T47D (cell line): ENCODE measurements at places on chromosomes 3 and 15.
A peak's percentile ranks its signal among the peaks of the same experiment; 100 is the strongest.

GRCh38 chr3:167714871-167715270 lies 19.8 kb downstream of the PDCD10 start:
- no peak for DNase-seq

DNA sequence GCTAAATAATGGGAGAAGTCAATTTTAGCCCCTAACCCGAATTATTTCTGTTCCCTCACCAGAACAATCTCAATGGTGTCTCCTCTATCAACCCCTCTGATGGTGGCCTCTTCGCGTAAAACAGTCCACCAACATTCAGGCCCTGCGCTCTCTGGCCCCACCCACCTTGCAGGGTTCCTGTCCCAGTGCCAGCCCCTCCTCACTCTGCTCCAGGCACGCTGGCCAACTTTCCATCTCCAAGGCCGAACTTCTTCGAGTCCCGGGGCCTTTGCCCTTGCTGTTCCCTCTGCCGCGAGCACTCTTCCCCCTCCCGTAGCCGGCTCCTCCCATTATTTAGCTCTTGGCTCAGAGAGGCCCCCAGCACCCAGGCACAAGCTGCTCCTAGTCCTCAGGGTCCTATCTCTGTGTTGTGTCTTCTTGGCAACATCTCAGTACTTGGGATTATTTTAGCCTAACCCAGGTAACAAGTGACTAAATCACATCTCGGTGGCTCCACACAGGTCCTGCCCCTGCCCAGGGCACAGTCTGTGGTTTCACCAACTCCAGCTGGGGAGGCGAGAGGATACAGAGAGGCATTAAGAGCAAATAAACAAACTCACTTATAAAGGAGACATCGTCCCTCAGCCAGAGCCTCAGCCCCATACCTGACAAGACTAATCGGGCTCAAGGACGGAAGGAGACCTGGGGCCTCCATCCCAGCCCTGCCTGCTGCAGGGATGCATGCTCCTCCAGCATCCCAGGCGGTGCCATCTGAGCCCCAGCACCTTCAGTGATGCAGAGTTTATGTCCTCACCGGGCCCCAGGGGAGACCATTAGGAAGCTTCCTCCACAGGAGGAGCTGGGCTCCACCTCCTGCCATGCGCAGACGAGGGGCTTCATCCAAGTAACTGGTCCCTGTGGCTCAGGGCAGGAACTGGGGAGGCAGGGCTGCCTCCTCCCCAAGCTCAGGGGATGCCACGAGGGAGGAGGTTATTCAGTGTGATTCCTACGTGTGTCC lies 19.7 kb upstream of the IQSEC1 start:
- DNase-seq = no peak

DNA sequence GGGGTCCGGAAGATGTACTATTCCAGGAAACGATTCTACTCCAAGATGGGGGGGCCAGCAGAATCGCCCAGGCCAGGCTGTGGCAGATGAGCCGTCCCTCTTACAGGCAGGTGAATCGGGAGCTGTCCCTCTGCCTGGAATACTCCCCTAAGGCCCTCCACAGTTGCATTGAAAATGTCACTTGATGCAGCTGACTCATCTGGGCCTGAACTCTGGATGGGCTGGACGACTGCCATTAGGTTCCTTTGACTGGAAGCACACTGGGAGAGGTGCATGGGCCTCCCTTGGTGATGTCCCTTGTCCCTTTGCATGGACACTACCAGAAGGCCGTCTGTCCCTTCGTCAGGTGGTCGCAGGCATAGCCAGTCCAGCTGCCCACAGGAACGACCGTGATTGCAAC lies 69.6 kb upstream of the HRH1 start:
- no peak for DNase-seq

- no peak for DNase-seq
Observed at GRCh38 chr3:177633671-177634207, 436.5 kb upstream of the TBL1XR1 start.

GRCh38 chr3:99167071-99167470 lies 265.6 kb upstream of the DCBLD2 start:
- no peak for DNase-seq

DNA sequence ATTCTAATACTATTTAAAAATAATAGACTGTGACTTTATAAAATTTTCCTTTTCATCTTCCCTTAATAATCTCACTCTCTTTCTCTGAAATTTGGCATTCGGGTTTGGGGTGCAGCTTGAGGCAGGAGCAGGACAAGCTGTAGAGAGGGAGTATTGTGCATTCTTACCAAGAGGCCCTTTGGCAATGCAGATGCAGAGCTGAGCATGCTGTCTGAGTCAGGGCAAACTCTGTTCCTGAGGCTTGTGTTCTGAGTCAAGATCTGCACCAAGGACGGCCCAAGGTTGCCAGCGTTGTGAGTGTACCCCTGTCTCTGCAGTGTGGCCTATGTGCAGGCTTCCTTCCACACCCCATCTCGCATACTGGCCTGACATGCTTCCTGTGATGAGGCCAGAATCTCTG lies 343.8 kb upstream of the FRG2C start:
- DNase-seq = no peak

GRCh38 chr3:134802428-134803050 lies 7.5 kb downstream of the EPHB1 start:
- no peak for DNase-seq

DNA sequence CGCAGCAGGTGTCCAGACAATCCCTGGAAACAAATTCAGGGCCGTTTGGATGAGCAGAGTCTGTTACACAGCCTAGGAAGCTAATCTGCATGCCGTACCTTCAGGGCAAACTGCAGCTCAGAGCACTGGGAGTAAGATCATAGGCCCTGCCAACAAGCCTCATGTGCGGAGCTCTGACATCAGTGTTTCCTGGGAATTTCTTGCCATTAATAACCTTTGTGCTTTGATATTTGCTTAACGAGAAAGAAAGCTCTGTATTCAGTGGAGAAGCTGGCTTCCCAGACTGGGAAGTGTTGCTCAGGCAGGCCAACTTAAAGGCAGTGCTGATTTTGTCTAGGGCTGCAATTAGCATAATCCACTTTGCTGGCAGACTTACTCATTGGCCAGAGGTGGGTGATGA lies 116.1 kb upstream of the KLHL25 start:
- DNase-seq = peak; percentile 21

DNA sequence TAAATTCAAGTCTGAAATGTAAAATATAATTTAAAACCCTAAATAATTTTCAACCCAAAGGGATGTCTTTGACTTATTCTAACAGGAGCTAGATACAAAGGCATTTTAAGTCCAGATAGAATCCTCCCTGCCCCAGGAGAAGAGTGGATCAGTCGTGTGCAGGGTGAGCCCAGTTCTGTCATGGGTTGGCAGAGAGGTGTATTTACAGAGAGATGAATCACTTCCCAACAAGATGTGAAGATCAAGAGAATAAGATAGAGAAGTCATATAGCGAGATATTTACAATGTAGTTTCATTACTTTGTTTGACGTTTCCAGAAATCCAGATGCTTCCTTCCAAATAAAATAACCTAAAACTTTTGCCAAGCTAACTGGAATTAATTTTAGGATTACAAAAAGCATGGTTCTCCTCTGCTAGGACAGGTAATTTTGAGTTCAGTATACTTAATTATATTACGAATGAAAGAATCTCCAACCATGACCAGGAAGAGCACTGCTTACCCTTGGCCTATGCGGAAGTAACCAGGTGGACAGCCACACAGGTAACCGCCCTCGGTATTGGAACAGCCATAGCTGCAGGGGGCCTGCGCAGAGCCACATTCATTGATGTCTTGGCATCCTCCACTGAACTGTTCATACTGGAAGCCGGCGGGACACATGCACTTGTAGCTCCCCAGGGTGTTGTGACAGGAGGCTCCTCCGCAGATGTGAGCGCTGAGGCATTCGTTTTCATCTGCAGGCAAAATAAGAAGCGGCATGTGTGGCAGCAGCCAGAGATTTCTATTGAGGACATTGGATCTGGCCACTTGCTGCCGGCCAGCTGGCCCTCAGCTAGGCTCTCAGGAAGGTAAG lies 84.0 kb downstream of the DUT start:
- no peak for DNase-seq

DNA sequence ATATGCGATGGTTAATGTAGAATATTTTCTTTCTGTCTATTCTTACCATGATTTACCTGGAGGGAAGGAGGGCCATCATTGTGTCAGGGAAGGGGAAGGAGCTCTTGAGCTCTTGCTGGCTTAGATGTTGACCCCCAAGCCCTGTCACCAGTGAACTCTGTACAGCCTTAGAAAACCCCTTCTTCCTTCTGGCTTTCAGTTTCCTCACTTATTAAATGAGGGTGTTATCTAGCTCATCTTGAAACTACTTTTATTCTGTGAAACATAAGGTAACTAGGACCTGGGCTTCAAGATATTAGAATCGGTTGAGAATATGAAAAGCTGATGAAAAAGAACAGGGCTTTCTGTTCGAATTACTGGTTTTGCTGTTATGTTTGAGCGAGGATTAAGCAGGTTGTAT lies 25.1 kb upstream of the UTS2B start:
- DNase-seq = no peak

DNA sequence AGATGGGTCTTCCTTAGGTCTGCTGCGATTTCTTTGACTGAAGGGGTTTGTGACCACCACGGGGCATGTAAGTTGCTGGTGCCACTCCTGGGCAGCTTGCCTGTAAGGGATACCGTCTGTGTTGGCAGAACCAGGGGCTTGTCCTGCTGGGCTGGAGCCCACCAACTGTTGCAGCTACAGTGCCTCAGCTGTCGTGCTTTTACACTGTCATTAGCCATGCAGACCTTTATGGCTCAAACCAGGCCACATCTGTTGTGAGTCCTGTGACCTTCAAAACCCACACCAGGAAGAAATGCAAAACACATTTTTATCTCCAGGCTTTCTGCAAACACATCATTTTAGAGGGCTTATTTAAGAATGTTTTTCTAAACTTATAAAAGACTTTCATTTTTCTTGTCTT lies 168.7 kb downstream of the PTPRG start:
- DNase-seq = no peak

- no peak for DNase-seq
Observed at GRCh38 chr3:119628816-119629445, 31.2 kb downstream of the PLA1A start.

DNA sequence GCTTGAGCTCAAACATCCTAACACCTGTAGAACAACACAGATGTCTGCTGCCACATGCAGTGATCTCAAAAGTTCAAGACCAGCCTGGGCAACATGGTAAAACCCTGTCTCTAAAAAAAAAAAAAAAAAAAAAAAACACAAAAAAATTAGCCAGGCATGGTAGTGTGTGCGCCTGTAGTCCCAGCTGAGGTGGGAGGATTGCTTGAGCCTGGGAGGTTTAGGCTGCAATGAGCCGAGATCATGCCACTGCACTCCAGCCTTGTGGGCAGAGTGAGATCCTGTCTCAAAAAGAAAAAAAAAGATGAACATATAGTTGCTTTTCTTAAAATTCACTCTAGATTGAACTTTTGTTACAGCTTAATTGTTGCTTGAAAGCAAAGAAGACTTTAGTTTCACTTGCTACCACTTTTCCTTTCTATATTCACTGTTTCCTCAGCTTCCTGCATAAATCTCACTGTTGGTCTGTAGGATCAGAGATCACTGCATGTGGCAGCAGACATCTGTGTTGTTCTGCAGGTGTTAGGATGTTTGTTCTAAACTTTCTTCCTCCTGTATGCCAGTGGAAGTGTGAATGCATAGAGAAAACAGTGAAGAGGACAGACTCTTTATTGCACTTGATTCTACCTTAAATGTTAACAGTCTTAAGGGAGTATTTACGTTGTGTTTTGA lies 12.6 kb downstream of the RAB11A start:
- no peak for DNase-seq

DNA sequence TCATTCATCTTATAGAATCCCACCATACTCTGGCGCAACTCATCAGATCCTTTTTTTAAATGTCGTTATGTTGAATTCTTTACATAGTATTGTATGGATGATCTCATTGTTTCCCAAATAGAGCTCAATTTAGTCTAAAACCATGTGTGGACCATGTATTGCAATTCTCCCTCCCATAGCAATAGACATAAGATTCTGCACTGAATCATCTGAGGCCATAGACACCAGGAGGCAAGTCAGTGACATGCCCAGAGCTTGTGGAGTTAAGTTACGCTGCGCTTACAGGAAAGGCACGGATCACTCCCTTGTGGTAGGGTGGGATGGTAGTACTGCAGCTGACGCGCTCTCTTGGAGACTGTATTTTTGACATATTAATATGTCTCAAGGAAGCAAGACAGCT lies 211.0 kb downstream of the GABRB3 start:
- no peak for DNase-seq

DNA sequence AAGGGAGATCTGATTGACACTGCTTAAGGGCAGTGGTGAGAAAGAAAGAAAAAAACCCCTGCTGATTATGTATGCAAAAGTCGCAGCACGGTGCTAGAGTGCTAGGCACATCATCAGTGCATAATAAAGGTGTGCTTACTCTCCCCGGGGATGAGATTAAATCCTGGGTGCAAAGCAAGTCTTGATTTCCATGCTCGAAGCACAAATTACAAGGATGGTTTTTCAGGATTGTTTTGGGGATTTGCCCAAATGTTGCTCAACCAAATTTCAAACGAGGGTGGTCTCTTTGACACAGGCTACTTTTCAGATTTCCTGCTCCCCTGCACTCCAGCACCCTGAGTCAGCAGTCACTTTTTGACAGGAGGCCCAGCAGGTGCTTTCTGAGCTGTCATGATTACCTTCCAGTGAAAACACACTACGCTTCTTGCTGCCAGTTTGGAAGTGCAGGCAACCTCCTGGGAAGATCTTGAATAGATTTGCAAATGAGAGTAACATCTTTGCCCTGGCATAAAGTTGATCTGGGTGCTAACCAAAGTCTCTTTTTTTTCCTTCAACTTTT lies 167.5 kb upstream of the TRIM42 start:
- no peak for DNase-seq

- DNase-seq = no peak
Observed at GRCh38 chr3:185351396-185351795, 11.5 kb upstream of the MAP3K13 start.

- no peak for DNase-seq
Observed at GRCh38 chr3:102059145-102059943, 210.0 kb downstream of the NFKBIZ start.

DNA sequence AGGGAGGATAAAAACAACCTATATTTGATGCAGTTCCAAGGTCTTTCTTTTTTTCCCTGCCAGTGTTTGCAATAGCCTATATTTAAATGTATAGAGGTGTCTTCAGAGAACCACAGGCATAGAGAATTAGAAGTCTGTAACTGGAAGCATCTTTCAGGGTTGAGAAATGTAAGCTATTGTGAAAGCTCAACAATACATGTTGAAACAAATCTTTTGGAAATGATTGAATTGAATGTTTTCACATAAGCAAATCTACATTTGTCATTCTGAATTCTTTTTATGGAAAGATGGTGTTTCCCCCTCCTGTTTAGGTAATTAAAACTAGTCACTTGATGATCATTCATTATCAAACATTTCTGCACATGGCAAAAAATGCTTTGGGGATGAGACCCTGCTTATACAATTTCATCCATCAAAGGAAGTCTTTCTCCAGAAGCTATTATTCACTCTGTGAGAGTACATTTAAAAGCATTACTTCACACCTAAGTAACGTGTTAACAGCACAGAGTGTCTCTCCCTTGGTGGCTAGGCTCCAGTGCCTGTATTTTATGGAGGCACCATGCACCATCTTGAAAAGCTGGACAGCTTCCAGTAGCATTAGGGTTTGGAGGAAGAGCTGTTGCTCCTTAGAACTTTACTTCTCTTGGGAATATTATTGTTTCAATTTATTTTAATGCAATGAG lies 406.2 kb downstream of the LSAMP start:
- DNase-seq = no peak
